Activated CD8-positive, alpha-beta memory T cell treated with anti-CD3 and anti-CD28 coated beads, Interleukin-2, amount 50 U/mL, for 4 hours (primary cell): ENCODE measurements at places on chromosomes 1 and 21.
A peak's percentile ranks its signal among the peaks of the same experiment; 100 is the strongest.

DNA sequence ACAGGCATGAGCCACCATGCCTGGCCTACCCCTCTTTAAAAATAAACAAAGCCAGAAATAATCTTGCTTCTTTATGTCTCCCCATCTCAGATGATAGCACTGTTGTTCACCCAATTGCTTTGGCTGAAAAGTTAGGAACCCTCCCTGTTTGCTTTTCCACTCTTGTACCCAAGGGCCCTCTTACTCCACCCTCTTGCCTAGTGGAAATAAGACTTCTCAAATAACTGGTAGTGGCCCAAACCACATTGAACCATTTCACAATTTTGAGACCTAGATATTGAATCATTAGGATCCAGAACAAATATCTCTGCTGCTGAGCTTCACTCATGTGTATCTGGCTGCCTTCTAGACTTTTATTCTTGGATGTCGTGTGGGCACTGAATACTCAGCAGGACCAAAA, 37.7 kb downstream of the RNF220 start:
- no peak for DNase-seq

DNA sequence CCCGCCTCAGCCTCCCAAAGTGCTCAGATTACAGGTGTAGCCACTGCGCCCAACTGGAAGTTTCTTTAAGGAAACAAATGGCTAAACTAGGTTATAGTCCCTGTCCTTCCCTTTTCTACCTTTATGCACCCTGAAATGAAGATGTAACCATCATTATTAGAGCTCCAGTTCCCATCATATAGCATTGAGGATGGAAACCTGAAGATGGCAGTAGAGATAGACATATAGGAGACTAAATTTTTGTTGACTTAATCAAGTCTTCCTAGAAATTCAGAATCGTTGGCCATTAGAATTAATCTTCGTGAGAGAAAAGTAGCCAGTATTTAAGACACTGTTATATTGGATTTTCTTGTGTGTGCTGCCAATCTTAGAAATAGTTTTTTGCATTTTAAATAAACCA, 1016.3 kb upstream of the NCAM2 start:
- DNase-seq, result no peak

- DNase-seq, result no peak
These were observed 66.9 kb downstream of the TRABD2B start for GRCh38 chr1:47930210-47930840.

- no peak for DNase-seq
These were observed 14.7 kb downstream of the PEX14 start for GRCh38 chr1:10489291-10490055.

DNA sequence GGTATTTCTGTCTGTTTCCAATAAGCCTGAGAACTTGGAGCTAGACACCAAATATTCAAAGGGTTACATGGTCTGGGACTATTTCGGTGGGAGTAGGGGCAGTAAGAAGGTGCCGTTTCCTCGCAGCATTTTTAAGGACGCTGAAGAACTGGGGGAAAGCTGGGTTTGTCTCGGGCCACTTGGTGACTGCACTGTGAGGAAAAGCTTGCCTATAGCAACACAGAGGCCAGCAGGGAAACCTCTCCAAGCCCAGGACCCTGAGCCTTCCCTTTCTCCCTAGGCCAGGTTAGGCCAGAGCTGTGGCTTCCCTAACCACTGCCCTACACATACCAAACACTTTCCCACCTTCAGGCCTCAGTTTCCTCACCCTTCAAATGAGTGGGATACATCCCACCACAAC, 3.3 kb downstream of the GLIS1 start:
- DNase-seq, result no peak

GRCh38 chr1:66671455-66671854, 80.8 kb upstream of the DYNLT5 start:
- DNase-seq, result no peak

GRCh38 chr1:11595285-11595684, 58.9 kb downstream of the FBXO2 start:
- no peak for DNase-seq

GRCh38 chr1:216983823-216984222, 260.6 kb upstream of the ESRRG start:
- no peak for DNase-seq

GRCh38 chr1:41365772-41366454, 4.7 kb downstream of the FOXO6 start:
- peak; percentile 38 for DNase-seq

DNA sequence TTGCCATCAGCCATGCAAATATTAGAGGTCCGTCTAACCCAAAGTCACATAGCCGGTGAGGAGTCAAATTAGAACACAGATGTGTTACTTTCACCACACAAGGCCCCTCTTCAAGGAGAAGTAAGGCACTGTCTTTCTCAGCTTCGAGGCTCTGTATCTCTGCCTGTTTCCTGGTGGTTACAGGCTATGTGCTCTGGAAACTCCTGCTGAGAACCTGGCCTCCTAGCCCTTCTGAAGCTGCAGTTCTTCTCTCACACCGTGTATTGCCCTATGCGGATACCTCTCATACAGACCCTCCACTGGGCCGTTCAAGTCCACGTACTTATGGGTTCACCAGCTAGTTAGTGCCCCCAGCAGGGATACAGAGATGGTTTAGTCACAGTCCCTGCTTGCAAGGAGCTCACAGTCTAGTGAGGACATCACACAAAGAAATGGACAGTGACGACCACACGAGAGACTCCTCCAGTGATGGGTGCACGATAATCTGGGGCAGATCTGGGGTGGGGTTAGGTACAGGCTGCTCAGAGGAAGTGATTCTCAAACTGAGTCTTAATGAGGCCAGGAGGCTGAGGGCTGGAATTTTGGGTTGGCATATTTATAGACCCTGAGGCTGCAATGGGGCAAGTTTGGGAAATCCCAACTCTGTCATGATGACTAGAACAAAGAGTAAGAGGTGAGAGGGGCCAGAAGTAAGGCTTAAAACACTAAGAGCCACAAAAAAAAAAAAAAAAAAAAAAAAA, 22.8 kb upstream of the ELOA start:
- DNase-seq, result no peak

DNA sequence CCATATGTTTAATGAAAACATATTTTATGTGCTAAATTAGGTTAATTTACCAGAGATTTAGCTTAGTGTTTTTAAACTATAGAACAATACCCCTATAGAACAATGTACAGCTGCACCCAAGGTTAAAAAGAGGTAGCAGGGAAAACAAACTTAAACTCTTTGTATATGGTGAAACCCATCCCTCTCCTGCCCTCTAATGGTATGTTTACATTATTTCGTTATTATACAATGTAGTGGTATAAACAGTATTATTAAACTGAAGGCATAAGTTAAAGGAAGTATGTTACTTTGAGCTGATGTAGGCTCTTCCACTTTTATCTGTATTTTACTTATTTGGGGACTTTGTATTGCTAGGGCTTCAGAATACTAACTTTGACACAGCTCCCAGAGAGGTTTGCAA, 16.7 kb upstream of the ZYG11A start:
- DNase-seq, result no peak

GRCh38 chr1:33300673-33301072, 20.2 kb downstream of the A3GALT2 start:
- DNase-seq, result no peak

- DNase-seq, result peak; percentile 16
These were observed 26.1 kb upstream of the PRSS38 start for GRCh38 chr1:227789084-227790033.

- DNase-seq, result no peak
These were observed 10.8 kb downstream of the COL9A2 start for GRCh38 chr1:40306296-40306695.

- no peak for DNase-seq
These were observed 16.4 kb downstream of the HEYL start for GRCh38 chr1:39623053-39623452.

DNA sequence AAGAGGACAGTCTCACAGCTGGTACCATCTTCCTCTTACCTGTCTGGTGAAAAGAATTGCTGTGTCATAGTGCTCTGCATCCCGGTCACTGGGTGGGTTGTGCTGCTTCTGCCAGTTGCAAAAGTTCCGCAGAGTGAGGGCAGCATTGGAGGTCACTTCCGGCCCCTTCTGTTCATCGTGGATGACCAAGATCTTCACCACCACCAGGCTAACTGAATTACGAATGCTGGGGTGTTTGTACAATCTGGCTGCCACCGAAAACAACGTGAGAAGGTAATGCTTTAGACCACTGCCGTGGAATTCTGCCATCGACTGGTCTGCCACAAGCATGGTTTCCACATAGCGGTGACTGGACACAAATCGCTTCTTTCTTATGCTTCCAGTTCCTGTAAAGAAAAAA, 2.9 kb downstream of the ADAMTS1 start:
- DNase-seq, result no peak

- no peak for DNase-seq
These were observed 129.8 kb upstream of the PRDX6 start for GRCh38 chr1:173347282-173347818.

- DNase-seq, result no peak
These were observed 168.7 kb downstream of the ZBTB18 start for GRCh38 chr1:244219802-244220201.
